Stimulated activated CD8-positive, alpha-beta memory T cell treated with anti-CD3 and anti-CD28 coated beads, Interleukin-12 subunit alpha, Interleukin-12 subunit beta, amount 100 ng/mL, for 1 hour (primary cell): ENCODE measurements at places on chromosomes 5 and 9.

- DNase-seq, result no peak
These were observed 22.2 kb upstream of the PAX5 start for GRCh38 chr9:37056046-37056920.

DNA sequence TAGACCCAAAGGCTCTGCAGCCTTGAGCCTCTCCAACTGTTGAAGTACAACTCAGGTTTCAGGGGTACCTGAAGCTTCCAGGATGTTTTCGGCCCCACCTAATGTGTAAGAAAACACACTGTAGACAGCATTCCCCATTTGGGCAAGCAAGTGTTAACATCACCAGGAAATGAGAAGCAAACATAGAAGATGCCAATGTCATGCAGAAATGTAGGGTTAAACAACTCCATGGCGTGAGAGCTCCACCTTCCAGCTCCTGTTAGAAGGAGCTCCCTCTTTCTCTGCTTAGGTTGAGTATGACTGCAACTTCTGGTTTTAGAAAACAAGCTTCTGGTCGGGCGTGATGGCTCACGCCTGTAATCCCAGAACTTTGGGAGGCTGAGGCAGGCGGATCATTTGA lies 31.0 kb upstream of the DENND1A start:
- DNase-seq, result no peak

DNA sequence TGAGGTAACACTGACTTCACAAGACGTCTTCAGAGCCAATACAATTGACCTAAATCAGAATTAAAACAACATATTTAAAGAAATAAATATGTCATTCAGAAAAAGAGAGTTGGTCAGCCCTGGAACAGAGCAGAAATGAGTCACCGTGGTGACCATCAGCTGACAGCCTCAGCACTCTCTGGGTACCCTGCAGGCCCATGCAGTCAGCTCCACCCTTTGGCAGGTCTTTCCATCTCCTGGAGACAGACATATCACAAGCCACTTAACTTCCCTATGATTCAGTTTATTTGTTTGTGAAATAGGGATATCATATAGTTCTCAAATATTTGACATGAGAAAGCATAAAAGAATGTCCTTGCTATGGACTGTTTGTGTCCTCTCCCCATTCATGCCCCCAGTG lies 151.6 kb upstream of the MEF2C start:
- no peak for DNase-seq

DNA sequence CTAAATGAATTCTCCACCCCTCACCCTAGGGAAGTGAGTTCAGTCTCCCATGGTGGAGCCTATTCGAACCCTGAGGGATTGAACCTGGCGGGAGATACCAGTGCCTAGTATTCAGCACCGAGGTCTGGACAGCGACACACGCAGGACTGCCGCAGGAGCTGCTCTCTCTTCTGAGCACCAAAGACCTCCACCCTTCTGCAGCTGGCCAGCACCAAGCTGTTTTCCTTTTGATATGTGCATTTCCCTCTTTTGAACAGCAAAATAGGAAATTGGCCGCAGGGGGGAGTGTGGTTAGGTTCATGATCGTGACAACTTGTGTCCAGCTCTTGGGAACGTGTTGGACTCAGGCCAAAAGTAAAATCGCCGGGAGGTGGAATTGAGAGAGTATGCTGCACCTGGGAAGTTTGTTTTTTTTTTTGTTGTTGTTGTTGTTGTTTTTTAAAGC lies 1.2 kb upstream of the PCSK1 start:
- DNase-seq, result no peak

- DNase-seq, result no peak
These were observed 103.2 kb downstream of the SNCAIP start for GRCh38 chr5:122415030-122415800.

DNA sequence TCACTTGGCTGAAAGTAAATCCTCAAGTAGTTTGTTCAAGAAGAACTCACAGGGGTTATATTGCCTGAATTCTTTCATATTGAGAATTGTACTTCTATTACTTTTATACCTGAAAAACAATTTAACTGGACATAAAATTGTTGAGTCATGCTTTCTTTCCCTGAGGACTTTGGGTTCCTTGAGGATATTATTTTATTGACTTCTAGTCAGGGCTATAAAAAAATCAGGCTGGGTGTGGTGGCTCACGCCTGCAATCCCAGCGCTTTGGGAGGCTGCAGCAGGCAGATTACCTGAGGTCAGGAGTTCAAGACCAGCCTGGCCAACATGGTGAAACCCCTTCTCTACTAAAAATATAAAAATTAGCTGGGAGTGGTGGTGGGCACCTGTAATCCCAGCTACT lies 17.9 kb upstream of the CDC42SE2 start:
- DNase-seq, result no peak

DNA sequence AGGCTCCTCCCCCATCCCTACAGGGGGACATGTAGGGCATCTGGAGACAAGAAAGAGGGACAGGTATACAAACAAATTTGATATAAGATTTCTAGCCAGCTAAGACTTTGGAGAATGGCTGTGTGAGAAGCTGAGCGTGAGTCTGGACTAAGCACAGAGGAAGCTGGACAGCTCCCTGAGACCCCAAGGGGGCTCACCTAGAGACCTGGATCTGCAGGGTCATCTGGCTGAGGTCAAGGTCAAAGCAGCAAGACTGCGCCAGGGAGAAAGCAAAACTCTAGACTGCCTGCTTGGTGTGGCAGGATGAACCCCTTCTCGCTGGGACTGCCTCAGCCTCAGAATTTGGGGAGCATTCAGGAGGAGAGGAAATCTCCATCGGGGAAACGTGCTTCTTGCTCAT lies 8.0 kb upstream of the GSN start:
- DNase-seq, result no peak

DNA sequence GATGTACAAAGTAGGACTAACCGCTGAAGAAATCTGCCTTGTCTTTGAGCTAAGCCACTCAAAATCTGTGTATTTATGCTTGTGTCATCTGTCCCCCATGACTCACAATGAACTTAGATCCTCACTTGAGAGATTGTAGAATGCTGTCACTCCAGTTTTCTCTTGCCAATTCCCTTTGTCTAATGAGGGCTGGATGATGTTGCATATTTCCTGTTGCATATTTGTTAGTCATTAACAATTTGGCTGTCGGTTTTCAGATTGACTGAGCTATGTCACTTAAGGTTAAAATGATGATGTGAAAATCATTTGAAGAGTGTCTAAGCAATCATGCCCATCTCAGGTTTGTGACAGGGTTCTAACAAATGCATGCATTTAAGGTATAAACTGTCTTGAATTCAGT lies 481.7 kb downstream of the CDH10 start:
- DNase-seq, result no peak

DNA sequence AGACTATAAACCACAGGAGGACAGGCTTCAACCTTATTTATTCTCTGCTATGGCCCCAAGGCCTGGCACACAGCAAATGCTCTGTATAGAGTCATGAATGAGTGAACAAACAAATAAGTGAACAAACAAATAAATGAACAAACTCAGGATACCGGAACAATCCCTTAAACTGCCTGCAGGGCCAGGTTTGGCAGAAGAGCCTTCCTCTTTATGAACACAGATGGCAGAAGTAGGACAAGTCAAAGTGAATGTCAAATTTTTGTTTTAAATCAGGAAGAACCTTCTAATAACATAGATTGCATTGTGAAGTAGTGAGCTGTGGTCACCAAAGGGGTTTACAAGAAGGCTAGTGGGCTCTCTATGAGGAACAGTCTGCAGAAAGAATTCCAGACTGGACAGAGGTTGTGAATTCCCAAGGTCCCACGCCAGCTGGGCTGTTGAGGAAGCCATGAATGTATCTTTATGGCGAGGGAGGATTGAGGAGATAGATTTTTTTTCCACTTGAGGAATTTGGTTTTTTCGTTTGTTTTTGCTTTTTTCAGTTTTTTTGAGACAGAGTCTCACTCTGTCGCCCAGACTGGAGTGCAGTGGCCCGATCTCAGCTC lies 30.3 kb upstream of the STING1 start:
- DNase-seq, result no peak

DNA sequence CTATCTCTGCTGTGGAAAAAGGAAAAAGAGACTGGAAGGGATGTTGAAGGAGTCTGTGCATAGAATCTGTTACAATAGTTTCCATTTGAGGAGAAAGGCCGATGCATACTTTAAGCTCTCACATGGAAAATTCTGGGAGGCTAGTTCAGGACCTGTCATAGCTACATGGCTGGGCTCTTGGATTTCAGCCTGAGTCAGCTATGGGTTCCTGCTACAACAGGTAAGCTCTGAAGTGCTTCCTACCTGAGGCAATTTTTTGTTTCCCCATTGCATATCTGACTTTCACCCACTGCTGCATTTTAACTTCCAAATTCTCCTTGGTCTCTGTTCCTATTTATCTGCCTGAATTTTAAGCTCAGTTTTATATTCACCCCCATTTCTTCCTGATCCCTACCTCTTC lies 310.7 kb downstream of the RAB3C start:
- no peak for DNase-seq

- DNase-seq, result no peak
These were observed 30.3 kb downstream of the TYRP1 start for GRCh38 chr9:12723409-12724028.

DNA sequence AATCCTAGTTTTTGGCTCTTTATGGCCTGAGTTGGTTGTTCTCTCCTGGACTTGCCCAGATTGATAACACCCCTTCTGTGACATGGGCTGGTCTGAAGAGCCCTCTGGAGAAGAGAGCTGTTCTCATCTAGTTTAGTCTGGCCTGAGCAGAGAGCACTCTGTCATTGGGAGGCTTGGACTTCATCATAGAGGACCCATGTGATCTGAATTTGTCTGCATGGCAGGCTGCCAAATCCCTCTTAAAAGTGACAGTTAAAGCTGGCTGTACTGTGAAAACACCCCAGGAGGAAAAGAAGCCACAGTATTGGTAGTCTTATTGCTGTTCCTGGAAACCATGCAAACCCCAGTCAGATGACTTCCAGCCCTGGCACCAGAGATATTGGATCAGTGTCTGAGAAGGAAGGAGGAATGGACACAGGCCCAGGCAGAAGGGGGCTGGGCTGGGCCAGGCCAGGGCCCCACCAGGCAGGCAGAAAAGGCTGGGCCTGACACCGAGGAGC lies 3.7 kb upstream of the WDR31 start:
- DNase-seq, result no peak

- no peak for DNase-seq
These were observed 85.1 kb upstream of the IL12B start for GRCh38 chr5:159415301-159415937.

- DNase-seq, result no peak
These were observed 536.1 kb downstream of the ZNF608 start for GRCh38 chr5:124210111-124210910.

GRCh38 chr5:81187885-81188284 lies 45.2 kb upstream of the CKMT2 start:
- DNase-seq, result no peak

GRCh38 chr9:115057559-115057958 lies 60.4 kb downstream of the TNC start:
- DNase-seq, result no peak

- DNase-seq, result no peak
These were observed 218.9 kb downstream of the NXNL2 start for GRCh38 chr9:88753691-88754367.

DNA sequence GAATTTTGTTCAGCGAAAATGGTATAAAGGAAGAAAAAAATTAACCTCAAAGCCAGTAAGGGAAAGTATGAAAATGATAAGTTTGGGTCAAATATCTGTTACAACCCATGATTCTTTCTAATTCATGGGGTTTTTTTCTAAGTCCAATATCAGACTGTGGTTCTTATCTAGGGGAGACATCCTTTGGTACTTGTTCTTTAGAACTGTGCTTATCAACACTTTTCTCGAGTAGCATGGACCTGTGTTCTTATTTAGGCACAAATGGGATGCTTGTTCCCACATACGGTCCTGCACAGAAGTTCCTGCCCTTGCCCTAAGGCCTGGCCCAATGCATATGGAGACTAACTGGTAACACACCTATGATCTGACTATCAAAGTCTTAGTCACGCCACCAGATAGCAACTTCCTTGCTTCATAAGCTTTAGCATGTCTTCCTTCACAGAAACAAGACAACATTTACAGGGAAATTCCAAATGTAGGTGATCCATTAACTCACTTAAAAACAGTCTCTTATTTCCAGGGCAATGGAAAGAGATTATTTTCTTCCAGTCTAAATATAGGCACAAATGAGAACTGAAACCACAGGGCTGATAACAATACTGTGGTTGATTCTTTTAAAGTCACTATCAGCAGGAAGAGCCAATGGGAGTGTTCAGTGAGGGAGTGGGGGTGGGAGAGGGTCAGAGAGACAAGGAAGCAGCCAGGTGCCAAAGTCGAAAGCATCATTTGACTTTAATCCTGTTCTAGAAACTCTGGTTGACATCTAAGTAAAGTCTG lies 268.8 kb upstream of the ANKRD55 start:
- DNase-seq, result no peak

DNA sequence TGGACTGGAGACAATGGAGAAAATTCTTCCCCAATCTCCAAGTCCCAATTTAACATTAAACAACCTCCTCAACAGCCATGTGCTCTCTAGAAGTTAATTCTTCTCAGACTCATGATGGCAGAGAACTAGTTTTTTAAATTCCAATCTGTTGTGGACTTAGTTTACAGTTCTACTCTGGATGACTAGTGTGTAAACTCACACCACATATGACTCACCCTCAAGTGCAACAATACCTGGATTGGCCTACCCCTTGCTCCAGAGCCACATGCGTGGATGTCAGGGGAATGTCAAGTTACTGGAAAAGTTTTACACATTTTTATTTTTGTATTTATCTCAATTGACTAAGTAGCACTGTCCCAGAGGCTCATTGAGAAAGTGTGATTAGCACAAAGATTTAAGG lies 136.0 kb upstream of the EFNA5 start:
- DNase-seq, result no peak

- DNase-seq, result no peak
These were observed 65.1 kb upstream of the SLC28A3 start for GRCh38 chr9:84405667-84406066.

- no peak for DNase-seq
These were observed 102.9 kb downstream of the ZFAND5 start for GRCh38 chr9:72262063-72262462.

DNA sequence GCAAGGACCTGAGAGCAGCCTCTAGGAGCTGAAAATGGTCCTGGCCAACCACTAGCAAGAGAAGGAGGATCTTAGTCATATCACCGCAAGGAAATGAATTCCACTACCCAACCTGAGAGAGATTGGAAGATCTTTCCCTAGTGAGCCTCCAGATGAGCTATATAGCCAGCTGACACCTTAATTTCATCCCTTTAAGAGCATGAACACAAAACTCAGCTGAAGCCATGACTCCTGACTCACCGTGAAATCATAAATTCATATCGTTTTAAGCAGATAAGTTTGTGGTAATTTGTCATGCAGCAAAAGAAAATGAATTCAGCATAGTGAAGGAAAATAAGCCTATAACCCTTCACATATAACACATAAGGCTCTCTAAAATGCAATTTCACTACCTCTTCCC lies 23.5 kb downstream of the MAPKAP1 start:
- DNase-seq, result no peak

DNA sequence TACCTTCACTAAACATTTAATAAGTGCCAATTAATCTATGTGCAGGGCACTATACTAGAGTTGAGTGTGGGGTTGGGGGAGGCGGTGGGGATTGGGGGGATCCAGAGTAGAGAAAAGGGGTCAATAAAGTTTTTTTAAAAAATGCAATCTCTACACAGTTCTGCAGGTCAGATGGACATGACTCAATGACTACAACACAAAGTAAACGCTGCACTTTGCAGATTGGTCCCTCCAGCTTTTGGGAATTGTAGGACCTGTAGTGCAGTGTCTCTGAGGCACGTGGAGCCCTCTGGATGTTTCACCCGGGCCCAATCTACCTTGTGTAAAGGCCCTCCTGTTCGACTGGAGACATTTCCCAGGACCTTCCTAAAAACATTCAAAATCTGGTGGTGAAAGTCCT lies 43.5 kb downstream of the SEMA6A start:
- no peak for DNase-seq
